Natural killer cell treated with Interleukin-12 subunit alpha and Interleukin-12 subunit beta and Interleukin-15 and Interleukin-18, amount 100 ng/mL, for 72 hours (primary cell): ENCODE measurements at places on chromosomes 5 and 9. TPM values are rescaled to one million over a fixed set of nuclear protein-coding genes. Genes with fewer than 3 reads are reported as not detected.
A peak's percentile ranks its signal among the peaks of the same experiment; 100 is the strongest.

- H3K36me3 ChIP-seq, result no peaks in the 10 kb centered on the region
- no peak for DNase-seq
- no peak overlapping the region for H3K4me3 ChIP-seq
- no peaks in the 10 kb centered on the region for H3K4me1 ChIP-seq
These were observed 20.1 kb upstream of the HSPA9 start for GRCh38 chr5:138595180-138595795.

EIF4E1B gene
- not detected for total RNA-seq

DNA sequence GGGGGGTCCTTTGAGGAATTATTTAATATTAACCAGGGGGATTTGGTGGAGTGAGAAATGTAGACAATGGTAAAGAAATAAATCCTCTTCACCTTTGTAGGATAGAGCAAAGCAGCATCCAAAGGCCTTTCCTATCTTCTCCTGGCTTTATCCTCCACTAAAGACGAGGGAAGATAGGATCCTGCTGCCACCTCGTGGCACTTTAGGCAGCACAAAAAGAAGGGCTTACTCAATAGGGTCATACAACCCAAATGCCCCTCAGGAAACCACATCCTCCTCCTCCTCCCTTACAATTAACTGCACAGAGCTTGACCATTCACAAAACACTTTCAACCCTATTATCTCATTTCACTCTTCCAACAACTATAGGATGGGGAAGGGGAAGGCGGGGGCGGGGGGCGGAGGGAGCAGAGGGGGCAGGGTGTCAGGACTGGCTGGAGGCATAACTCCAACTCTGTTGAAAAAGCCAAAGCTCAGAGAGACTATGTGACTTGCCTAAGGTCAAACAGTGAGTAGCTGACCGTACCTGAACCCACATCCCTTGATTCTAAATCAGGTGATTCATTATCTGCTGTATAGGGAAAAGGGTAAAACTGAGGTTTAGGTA is 45.4 kb upstream of the MYOT start:
- no peak overlapping the region for H3K27ac ChIP-seq
- peaks cover 2% of the 10 kb centered on the region for H3K27me3 ChIP-seq
- no peak overlapping the region for H3K4me3 ChIP-seq
- no peaks in the 10 kb centered on the region for H3K36me3 ChIP-seq
- no peaks in the 10 kb centered on the region for H3K4me1 ChIP-seq
- no peak for DNase-seq

SELENOP gene
- total RNA-seq, result 0.38 TPM

DNA sequence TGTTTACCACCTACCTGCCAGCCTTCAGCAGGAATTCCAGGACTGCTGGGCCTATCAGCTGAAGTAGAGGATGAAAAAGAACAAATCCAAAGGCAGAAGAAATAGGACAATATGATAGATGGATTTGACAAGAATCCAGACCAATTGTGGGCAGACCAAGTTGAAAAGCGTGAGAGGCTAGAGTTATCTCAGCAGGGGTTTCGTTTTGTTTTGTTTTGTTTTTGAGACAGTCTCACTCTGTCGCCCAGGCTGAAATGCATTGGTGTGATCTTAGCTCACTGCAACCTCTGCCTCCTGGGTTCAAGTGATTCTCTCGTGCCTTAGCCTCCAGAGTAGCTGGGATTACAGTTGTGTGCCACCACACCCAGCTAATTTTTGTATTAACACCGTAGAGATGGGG is 113.2 kb downstream of the PALM2AKAP2 start:
- H3K36me3 ChIP-seq, result no peaks in the 10 kb centered on the region
- DNase-seq, result no peak
- H3K27me3 ChIP-seq, result no peaks in the 10 kb centered on the region
- H3K27ac ChIP-seq, result no peak overlapping the region
- peaks cover 17% of the 10 kb centered on the region for H3K4me1 ChIP-seq

- no peaks in the 10 kb centered on the region for H3K36me3 ChIP-seq
- peaks cover 10% of the 10 kb centered on the region for H3K27me3 ChIP-seq
- no peak overlapping the region for H3K4me3 ChIP-seq
These were observed 54.9 kb upstream of the BOD1 start for GRCh38 chr5:173671121-173671949.

DNA sequence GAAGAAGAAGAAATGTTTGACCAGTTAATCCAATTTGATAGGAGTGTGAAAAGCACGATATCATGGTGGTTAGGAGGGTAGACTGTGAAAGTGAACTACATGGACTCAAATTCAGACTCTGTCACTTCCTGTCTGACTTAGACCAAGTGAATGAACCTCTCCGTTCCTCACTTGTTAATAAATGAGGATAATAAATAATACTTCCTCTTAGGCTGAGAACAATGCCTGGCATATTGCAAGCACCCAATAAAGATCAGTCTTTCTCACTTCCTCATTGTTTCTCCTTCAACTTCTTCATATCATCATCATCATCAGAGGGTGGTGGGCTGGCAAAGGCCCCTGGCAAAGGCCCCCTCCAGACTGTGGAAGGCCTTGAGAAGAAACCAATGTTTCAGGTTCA is 148.7 kb downstream of the CDK5RAP2 start:
- DNase-seq, result no peak
- H3K27me3 ChIP-seq, result no peaks in the 10 kb centered on the region
- H3K36me3 ChIP-seq, result peaks cover 5% of the 10 kb centered on the region
- H3K27ac ChIP-seq, result peak overlapping the region; percentile 20

SH3GL2 gene
- total RNA-seq, result not detected

DNA sequence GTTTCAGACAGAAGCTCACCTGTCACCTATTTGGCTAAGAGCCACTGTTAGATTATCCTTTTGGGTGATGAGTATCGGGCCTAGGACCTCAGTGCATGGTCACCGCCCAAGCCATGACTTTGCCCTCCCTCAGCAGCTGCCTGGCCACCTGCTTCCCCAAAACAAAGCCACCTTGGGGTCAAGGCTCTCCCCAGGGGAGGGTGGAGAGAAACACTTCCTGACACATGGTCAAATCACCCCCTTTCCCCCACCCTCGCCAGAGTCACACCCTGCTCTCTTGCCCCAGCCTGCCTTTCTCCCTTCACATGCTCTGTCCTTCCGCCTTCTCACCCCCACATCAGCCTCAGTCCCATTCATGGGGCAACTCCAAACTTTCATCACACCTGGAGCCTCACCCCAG is 1.7 kb upstream of the HBEGF start:
- peaks cover 13% of the 10 kb centered on the region for H3K27me3 ChIP-seq
- no peak for DNase-seq
- peaks cover 25% of the 10 kb centered on the region for H3K4me1 ChIP-seq
- H3K27ac ChIP-seq, result no peak overlapping the region

PCDHB15 gene
- not detected for total RNA-seq

- DNase-seq, result no peak
- H3K4me1 ChIP-seq, result peaks cover 15% of the 10 kb centered on the region
- H3K4me3 ChIP-seq, result no peak overlapping the region
- no peak overlapping the region for H3K27ac ChIP-seq
These were observed 156.4 kb downstream of the EFNA5 start for GRCh38 chr5:107514305-107514704.

TTC16 gene
- total RNA-seq, result 8.1 TPM

SLC25A2 gene
- total RNA-seq, result 2.2 TPM

DNA sequence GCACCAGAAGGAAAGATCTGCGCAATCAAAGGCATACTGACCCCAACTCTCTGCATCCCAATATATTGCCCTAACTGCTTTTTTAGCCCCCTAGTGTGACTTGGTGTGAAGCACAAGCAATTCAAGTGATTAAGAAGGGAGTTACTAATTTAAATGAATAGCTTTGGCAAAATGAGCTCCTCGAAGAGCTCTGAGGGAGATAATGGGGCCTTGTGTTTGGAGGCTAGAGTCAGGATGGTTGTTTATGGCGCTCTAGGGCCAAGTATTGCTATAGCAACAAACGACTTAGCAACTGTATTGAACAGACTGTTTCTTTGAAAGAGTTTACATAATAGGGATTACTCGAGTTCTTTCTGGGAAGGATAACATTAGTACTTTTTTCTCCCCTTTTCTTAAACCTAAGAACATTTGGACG is 11.5 kb upstream of the C5orf58 start:
- no peak for DNase-seq
- H3K4me3 ChIP-seq, result no peak overlapping the region
- no peaks in the 10 kb centered on the region for H3K36me3 ChIP-seq

DNA sequence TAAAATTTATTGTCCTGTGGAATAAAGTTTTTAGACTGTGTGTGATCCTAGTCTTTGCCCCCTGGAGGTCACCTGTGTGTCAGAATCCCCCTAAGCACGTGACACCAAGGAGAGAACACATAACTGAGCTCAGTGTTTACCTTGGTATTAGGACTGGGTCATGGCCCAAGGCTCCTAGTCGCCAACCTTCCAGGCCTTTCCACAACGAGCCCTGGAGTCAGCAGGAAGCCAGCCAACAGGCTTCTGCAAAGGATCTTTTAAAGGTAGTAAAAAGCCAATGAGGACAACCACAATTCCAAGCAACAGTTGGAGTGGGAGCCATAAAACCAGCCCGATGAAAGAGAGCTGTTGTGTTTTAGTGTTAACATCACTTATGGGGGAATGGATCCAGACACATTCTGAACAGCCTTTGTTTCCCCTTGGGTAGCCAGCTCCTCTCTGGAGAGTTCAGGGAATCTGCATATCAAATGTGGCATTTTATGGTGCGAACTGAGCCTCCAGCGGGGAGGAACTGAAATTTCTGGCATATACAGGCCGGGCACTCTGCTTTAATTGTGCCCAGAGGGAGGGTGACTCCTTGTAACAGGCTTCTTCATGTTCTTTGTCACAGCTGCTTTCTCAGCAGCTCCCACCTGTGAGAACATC is 239.9 kb downstream of the FSTL4 start:
- H3K27me3 ChIP-seq, result peaks cover 9% of the 10 kb centered on the region
- H3K4me3 ChIP-seq, result no peak overlapping the region
- no peak overlapping the region for H3K27ac ChIP-seq
- no peaks in the 10 kb centered on the region for H3K4me1 ChIP-seq

- H3K4me3 ChIP-seq, result no peak overlapping the region
- DNase-seq, result no peak
- H3K36me3 ChIP-seq, result no peaks in the 10 kb centered on the region
- H3K27ac ChIP-seq, result no peak overlapping the region
- peaks cover 16% of the 10 kb centered on the region for H3K27me3 ChIP-seq
- no peaks in the 10 kb centered on the region for H3K4me1 ChIP-seq
These were observed 10.2 kb upstream of the GABRP start for GRCh38 chr5:170773024-170773985.

DNA sequence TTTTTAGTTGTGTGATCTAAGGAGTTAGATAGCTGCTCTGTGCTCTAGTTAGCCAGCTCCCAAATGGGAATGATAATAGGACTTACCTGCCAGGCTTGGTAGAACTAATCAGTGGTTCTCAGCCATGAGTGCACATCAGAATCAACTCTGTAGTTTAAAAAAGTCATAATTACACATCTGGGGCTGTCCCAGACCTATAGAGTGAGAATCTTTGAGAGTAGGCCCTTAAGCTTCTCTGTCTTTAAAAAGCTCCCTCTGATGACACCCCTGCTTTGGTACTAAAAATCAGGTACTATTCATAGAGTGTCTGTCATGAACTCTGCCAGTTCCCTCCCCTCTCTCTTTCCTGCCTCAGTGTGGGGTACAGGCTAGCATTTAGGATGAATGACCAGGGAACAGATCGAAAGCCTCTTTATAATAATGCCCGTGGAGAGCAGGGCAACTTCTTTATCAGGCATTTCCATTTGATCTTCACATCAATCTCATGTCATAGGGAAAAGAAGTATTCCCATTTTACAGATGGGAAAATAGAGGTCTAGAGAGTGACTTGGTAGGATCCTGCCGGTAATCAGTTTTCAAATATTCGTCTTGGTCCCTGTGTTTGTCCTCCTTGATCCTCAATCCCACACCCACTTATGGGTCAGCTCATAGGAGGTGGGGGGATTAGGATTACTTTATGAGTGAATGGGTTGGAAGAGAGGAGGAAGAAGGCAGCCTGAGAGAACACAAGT is 15.3 kb downstream of the PPARGC1B start:
- H3K36me3 ChIP-seq, result no peaks in the 10 kb centered on the region
- no peak overlapping the region for H3K4me3 ChIP-seq
- no peaks in the 10 kb centered on the region for H3K4me1 ChIP-seq
- no peak for DNase-seq

CDK7 gene
- total RNA-seq, result 57.5 TPM

DNA sequence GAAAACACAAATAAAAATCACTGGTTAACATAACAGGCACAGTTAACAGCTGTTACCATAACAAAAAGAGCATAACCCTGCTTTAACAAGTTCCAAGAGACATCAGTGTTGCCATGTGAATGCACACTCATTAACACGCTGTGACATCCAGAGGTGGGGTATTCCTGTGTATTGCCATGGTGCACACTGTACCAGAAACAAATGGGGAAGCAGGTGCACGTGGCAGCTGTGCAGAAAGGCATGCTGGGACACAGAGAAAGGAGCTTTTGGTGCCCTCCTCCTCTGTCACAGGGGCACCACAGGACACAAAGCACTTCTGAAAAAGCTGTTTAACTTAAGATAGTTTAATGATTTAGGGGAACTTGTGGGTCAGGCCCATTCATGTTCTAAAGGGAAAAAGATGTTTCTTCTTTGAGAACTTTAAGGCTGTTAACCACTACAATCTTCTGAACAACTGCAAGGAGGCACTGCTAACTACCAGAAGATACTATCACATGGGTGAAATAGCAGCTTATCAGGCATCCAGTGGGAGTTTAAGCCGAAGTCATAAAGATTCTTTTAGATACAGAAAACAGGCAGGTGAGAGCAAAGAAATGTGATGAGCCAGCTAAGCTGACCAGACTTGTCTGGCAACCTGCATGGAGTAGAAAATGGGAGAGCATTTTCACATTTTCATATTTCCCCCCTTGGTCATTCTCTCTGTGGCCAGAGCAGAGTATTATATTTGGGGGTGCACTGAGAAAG is 56.4 kb upstream of the GOLPH3 start:
- H3K36me3 ChIP-seq, result no peaks in the 10 kb centered on the region
- peaks cover 24% of the 10 kb centered on the region for H3K4me1 ChIP-seq
- peak overlapping the region; percentile 54 for H3K27ac ChIP-seq
- no peaks in the 10 kb centered on the region for H3K27me3 ChIP-seq
- DNase-seq, result no peak
- no peak overlapping the region for H3K4me3 ChIP-seq

GDA gene
- total RNA-seq, result not detected

SYK gene
- 25.8 TPM for total RNA-seq

DNA sequence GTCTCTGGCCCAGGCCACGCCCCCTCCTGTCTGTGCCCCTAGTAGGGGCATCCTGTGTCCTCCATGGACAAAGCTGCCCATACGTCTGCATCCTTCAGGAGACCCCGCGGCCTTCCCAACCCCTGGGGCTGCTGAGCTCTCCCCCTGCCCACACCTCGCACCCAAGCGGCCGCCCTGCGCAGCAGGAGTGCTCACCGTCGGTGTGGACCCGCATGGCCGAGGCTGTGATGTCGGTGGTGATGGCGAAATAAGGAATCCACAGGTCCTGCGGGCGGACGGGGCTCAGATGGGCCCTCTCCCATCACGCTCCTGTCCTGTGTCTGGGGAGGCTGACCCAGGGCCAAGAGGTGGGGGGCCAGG is 4.8 kb upstream of the NSMF start:
- H3K27me3 ChIP-seq, result peaks cover 2% of the 10 kb centered on the region
- H3K4me1 ChIP-seq, result peaks cover 1% of the 10 kb centered on the region
- no peak overlapping the region for H3K4me3 ChIP-seq

- DNase-seq, result no peak
- peak overlapping the region; percentile 76 for H3K27ac ChIP-seq
- peak overlapping the region; percentile 24 for H3K4me3 ChIP-seq
- H3K36me3 ChIP-seq, result peaks cover 23% of the 10 kb centered on the region
These were observed 153.3 kb upstream of the ERCC6L2 start for GRCh38 chr9:95722141-95722540.

AMBP gene
- total RNA-seq, result not detected

CYSRT1 gene
- 0.33 TPM for total RNA-seq

- H3K4me3 ChIP-seq, result peak overlapping the region; percentile 57
- peak overlapping the region; percentile 77 for H3K27ac ChIP-seq
- no peak for DNase-seq
- H3K36me3 ChIP-seq, result peaks cover 9% of the 10 kb centered on the region
- H3K27me3 ChIP-seq, result no peaks in the 10 kb centered on the region
These were observed 8.7 kb downstream of the HMGCS1 start for GRCh38 chr5:43304525-43304924.
